Chondrocyte (in vitro differentiated cells): ENCODE measurements at places on chromosomes 5 and 9.

DNA sequence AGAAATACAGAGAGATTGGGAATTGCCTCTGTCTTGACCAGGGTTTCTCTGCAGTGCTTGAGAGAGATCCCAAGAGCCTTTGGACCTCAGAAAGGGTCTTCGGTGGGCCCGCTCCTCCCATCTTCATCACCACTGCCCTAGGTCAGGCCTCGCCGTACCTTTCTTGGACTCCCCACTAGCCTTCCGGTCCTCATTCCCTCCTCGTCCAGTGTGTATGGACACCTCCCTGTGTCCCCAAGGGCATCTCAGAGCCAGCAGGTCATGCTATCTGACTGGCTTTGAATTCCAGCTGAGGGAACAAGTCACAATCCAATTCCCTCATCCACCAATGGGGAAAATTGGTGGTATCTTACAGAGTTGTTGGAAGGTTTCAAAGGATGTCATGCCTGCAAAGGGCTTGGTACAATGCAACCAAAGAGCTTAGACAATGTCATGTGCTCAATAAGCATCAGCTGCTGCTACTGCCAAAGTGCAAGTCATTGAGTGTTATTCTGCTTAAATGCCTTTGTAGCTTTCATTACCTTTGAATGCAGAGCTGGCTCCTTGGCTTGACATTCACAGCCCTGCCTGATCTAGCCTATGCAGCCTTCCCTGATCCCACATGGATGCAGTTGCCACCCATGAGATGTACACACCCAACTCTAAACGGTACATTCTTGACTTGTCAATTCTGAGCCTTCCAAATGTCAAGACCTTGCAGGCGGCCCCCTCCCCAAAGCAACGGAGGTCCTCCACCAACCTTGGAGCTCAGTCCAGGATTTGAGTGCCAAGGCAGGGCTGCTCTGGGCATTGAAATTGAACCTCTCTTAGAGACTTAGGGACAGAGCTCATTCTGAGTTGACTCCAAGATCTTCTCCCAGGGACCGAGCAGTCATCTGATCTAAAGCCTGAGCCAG is 58.0 kb downstream of the HRH2 start:
- DNase-seq: no peak

DNA sequence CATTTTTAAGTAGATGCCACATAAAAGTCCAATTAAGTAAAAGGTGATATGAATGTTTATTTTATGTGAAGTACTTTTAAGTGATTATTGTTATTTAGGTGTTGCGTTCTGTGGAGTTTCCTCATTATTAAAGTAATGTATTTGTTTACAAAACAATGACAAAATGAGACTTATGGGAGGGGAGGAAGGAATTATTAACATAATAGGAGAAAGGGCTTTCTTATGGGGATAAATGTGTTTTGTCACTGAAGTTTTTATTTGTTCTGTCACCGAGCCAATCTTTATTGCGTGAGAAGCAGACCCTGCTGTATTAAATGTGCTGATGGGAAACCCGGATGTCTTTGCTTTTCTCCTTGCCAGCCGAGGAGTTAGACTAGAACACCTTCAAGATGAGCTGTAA is 44.5 kb downstream of the TRIO start:
- no peak for DNase-seq

DNA sequence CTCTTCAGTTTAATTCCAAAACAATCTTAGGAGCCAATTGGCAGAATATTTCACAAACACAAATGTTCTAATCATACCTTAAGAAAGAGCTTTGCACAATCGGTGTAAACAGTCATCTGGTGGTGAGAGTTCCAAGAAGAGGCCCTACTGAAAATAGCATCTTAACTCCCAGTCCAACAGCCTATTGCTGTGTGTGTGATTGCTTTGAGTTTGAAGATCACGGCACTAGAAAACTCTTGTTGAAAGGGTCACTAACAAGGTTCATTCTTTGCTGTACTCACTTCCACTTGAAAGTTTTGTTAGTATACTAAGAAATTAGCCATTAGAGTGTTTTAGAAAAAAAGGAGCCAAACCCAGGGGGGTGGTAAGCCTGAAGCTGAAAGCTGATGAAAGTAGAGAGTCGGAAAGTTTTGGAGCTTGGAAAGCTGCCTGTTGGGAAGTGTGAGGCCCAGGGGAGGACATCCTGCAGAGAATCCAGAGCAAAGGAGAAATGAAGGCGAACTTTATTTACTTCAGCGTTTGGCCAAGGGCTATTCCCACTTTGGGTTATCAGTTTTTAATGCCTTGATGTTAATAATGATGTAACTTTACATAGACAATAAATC is 180.3 kb upstream of the GHR start:
- no peak for DNase-seq

GRCh38 chr5:35316611-35317274 is 86.5 kb upstream of the PRLR start:
- DNase-seq: no peak

DNA sequence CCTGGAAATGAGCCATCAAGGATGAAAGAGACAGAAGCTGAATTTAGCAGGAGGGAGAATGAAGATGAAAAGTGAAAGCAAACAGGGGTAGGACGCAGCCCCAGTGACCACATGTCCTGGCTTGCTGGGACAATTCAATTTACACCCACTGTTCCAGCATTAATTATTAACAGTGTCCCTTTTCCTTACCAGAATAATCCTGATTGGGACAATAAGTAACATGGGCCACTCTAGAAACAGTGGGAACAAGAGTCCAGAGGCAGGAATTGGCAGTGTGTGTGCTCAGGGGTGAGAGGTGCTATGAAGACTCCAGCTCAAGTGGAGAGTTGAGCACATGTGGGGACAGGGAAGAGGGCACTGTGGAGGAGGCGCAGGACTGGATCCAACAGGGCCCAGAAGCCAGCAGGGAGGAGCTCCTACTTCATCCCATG is 147.1 kb downstream of the C5orf15 start:
- DNase-seq: no peak

- DNase-seq: no peak
Measured at GRCh38 chr9:100587375-100587774, 9.5 kb downstream of the CAVIN4 start.
